Stimulated activated CD8-positive, alpha-beta memory T cell treated with anti-CD3 and anti-CD28 coated beads, Interleukin-2, amount 100 ng/mL, for 1 hour (primary cell): ENCODE measurements at places on chromosomes 12 and 14.

DNA sequence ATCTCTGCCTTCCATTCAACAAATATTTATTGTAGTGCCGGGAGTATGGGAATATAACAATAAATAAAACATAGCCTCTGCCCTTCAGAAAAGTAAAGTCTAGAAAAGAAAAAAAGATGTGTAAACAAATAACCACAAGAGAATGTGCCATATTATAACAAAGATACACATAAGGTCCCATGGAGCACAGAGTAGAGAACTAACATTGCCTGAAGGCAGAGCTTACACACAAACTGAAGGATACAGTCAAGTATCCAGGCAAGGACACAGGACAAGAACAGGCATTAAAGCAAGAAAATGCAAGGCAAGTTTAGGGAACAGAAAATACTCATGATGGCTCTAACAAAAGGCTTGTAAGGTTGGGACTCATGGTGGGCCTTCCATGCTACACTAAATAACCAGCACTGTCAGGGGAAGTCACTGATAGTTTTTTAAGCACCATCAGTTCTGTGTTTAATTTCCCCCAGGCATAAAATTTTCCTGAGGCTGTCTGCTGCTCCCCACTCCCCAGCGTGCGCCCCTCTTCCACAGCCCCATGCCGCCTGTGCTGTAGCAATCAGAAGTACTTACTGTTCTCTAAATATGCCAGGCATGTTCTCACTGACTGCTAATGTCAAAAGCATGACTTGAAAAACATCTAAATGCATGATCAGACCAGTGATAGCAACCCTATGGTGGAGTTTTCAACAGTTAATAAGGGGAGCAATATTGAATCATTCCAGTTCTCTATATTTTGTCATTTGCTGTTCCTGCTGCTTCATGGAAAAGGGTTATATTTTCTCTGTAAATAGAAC lies 77.8 kb downstream of the ANKS1B start:
- DNase-seq = no peak

GRCh38 chr12:31118347-31119191 lies 44.9 kb downstream of the DDX11 start:
- DNase-seq = no peak

GRCh38 chr12:21815306-21816062 lies 41.0 kb upstream of the KCNJ8 start:
- DNase-seq = no peak

DNA sequence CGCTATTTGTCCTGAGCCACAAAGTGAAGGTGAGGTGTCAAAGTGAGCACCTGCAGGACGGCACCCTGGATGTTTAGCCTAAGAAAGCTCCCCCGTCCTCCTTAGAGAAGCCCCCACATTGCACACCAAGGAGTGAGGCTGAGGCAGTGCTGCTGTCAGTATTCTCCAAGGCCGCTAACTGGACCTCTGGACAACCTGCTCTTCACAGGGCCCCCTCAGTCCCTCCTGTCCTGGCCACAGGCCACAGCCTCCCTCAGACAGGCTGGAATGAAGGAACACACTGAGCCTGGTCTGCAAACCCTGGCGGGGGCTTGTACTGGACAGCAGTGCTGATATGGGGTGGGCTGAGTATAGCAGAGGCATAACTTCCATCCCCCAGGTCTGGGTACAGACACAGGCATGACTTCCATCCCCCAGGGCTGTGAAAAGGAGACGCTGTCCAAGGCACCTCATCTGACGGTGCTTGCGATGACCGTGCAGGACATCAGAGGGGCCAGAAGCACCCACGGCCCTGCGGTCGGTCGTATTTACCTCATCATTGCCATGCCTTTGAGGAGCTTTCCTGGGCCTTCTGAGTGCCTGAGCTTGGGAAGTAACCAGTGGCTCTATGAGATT lies 82.4 kb upstream of the DIO3 start:
- no peak for DNase-seq

DNA sequence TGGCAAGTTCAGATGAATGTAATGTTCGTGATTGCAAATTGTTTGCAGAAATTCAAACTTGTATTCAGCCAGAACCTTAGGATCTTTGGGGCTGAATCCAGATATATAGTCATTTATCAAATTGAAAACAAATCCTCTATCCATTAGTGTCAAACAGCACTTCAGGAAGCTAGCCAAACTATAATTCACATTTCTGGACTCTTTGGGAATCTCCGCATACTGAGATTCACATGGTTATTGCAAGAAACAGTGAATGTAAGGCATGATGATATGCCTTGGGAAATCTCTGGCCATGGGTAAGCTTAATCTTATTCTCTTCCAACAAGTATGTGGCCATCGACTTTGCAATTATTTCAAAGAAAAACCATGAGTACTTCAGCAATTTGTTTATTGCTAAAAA lies 98.5 kb downstream of the KLHL28 start:
- DNase-seq = no peak

DNA sequence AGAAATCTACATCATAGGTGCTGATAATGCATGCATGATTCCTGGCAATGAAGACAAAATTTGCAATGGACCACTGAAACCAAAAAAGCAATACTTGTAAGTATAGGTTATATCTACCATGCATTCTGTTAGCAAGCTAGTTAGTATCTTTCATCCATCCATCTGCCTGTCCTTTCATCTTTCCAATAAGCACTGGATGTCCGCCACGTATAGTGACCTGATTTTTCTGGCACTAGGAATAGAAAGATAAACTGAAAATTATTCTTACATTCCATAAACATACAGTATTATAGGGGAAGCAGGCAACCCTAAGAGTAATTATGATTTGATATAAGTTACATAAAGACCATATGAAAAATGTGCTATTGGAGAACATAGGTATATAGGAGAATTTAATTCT lies 87.2 kb upstream of the MYF6 start:
- DNase-seq = no peak

DNA sequence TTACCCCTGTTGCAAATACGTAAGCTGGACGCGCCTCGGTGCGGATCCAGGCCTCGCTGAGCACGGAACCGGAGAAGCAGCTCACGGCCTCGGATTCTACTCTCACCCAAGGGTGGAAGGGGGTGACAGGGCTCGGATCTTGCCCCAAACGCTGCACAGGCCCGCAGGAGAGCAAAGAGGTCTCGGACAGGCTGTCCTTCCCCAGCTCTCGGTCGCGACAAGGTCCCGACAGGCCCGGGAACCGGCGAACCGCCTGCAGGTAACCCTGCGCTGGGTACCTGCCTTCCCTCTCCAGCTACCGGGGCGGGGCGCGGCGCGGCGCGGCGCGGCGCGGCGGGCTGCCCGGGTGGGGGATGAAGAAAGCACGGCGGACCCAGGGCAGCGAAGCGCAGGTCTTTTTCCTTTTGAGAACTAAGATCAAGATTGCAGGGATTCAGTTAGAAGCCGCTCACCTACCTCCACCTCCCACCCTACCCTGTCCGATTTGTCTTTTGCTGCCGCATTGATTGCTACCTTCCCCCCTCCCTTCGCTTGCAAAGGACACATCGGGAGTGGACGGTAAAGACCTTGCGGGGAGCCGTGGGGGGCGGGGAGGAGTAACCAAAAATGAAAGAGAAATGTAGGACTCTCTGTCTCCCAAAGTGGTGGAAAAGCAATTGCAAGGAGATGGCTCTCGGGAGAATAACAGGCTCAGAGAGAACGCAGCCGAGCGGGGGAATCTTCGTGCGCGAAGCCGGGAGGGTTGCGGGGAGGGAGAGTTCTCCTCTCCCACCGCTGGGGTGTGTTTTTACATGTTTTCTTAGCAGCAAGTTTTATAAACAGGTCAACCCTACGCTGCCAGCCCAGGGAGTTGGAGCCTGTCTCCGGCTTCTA lies 8.4 kb upstream of the TBX3 start:
- DNase-seq = no peak

GRCh38 chr14:101116486-101117130 lies 213.1 kb upstream of the RTL1 start:
- DNase-seq = no peak

- DNase-seq = no peak
Observed at GRCh38 chr12:116950628-116951325, 40.0 kb downstream of the FBXW8 start.

- DNase-seq = no peak
Observed at GRCh38 chr14:72554994-72555608, 338.8 kb downstream of the DPF3 start.

GRCh38 chr14:101595887-101596721 lies 34.8 kb downstream of the DIO3 start:
- DNase-seq = no peak

DNA sequence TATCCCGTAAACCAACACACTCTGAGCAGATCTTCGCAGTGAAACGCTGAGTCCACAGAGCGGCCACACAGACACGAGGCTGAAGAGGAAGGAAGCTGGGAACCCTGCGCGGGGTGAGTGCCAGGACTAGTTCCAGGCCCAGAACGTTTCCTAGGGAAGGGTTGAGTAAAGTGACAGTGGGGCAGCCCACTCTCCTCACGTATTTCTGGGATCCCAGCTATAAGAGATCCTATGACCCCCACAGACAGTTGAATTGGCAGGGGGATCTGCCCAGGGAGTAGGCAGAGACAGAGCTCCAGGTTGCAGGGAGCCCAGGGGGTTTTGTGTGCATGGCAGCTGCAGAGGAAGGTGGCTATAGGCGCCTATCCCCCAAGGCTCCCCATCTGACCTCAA lies 51.1 kb downstream of the GTF2A1 start:
- no peak for DNase-seq

DNA sequence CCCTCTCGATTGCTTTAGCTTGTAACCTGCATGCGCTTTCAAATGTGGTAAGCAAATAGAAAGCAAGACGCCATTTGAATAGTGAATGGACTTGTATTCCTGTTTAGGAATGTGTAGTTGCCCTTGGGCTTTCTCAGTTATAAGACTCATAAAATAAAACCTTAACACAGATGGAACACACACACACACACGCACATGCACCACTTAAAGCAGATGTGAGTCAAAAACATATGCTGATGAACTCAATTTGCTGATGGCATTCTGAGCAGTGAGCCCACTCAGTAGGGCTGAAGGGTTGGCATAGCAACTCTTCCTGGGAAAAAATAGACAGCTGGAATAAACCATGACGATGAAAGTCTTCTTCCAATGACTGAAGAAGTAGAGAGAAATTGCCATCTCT lies 360.5 kb downstream of the APAF1 start:
- DNase-seq = no peak

GRCh38 chr14:43145361-43145760 lies 1361.7 kb downstream of the FSCB start:
- no peak for DNase-seq

GRCh38 chr14:90499121-90499520 lies 102.3 kb downstream of the CALM1 start:
- DNase-seq = no peak

- no peak for DNase-seq
Observed at GRCh38 chr14:30943694-30944093, 69.3 kb downstream of the COCH start.

DNA sequence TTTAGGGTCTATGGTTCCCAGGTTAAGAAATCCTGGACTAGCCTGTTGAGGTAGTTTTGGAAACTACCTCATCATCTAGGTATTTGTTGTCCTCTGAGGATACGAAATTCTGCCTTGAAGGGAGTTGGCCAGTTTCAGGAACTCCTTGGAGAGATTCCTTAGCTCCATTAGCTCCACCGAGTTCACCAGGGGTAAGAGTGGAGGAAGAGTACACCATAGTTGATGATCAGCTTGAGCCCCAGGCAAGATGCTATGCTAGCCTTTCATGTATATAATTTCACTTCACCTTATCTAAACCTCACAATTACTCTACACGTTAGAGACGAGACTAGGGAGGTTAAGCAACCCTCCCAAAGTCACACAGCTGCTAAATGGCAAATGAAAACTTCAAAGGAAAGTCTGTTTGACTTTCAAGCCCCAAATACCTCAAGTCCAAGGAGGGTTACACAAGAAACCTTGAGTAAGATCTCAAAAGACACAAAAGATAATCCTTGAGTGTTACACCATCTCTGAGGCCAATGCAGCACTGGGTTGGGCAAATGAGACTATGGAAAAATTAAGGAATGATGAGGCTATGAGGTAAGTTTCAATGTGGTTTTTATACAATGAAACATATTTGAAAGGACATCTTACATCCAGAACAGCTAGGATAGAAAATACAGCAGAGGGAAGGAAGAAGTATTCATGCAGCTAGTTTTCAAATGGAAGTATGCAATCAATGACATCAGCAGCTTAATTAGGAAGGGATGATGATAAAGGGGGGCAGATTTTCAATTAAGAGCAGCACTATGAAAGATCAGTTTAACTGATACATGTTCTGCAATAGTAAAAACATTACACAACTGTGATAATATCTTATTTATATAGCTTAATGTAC lies 97.2 kb upstream of the KRAS start:
- DNase-seq = no peak

DNA sequence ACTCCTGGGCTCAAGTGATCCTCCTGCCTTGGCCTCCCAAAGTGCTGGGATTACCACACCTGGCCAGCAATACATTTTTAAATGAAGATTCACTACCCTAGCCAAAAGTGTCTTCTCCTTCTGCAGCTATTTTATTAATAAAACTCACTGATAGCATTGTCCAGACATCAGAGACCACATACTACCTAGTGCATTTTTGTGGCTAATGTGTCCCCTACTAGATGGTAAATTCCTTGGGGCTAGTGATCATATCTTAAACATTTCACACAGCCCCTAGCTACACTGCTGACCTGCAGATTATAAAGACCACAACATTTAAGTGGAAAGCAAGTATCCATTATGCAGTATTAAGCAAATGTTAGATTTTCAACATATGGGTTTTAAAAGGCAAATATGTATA lies 17.0 kb downstream of the DTD2 start:
- DNase-seq = no peak

DNA sequence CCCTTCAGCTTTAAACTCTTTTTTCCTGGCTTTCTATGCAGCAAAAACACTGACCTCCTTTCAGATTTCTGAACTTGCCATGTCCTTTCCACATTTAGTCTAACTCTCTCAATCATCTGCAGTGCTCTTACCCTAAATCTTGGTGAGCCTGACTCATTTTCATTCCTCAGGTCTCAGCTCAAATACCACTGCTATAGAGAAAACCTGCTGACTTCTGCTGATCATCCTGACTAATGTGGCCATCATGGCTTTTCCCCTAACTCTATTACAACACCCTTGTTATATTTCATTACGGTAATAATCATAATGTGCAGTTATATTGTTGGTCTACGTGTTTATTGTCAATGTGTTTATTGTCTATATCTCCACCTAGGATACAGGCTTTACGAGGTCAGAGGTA lies 207.3 kb upstream of the OR4E1 start:
- DNase-seq = no peak
